ENCODE measurements at places on chromosomes 3 and 15.

DNA sequence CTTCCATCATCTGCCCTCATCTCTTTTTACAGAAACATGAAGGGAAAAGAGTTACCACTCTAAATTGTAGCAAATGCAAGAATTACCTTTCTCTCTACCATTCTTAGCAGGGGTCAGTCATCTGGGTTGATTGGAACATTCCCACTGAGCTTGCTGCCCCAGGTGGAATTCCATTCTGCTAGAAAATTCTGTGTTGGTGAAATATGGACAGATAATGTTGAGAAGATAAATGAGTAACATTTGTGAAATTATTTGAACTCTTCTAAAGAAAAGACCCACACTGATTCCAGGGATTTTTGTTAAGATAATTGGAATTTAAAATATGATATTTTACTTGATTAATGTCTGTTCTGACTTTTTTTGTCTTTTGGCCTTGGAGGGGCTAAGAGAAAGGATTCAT is 11.0 kb upstream of the CPA3 start:
- DNase-seq = no peak

GRCh38 chr15:94231723-94232468 is 535 bp downstream of the MCTP2 start:
- no peak for DNase-seq

GRCh38 chr3:177109688-177110330 is 87.5 kb downstream of the TBL1XR1 start:
- DNase-seq = no peak

DNA sequence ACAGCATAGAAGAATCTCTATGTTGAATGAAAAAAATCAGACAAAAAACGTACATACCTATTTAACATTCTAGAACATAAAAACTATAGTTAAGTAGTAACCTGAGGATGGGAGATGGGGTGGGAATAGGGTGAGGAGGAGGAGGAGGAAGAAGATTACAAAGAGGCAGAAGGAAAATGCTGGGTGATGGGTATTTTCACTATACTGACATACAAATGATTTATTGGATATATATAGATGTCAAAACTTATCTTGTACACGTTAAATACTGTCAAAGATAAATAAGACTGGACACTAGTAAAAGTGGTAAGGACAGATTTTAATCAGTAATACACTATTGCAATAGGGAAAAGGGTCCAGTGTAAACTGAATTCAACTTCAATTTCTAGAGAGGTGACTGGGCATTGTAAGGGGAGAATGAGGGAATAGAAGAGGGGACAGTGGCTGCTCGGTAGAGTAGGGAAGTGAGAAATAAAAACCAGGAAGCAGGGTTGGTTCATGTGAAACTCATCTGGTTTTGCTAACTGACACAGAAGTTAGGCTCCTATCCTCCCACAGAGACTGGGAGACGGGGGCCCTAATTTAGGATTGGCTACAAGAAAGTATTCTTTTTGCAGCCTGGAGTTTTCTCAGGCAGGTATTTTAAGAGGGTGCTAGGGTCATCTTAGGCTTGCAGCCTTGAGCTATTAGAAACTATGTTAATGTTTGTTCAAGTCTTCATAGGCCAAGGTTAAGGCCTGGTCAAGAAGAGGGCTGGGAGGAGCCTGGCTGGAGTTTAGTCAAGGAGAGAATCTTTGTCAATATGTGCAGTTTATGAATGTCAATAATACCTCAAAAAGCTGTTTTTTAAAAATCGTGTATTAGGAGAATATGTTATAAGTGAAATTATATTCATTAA is 15.0 kb upstream of the C15orf61 start:
- no peak for DNase-seq

GRCh38 chr15:84953136-84953535 is 28.5 kb upstream of the PDE8A start:
- no peak for DNase-seq

DNA sequence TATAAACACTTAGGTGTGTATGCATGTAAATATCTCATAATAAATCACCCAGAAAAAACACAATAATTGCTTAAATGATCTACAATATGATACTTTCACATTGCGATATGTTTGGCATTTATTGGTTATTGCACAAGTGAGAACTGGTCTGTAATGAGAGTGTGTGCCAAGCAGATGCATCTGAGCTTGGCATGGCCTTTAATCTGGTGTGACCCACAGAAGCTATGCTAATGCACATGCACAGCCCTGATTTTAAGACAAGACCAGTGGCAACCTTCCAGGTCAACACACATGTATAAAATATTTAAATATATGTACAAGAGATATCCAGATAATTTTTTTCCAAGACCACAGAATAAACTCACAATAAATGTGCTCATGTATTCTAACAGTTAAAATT is 42.7 kb downstream of the C2CD4A start:
- DNase-seq = no peak

DNA sequence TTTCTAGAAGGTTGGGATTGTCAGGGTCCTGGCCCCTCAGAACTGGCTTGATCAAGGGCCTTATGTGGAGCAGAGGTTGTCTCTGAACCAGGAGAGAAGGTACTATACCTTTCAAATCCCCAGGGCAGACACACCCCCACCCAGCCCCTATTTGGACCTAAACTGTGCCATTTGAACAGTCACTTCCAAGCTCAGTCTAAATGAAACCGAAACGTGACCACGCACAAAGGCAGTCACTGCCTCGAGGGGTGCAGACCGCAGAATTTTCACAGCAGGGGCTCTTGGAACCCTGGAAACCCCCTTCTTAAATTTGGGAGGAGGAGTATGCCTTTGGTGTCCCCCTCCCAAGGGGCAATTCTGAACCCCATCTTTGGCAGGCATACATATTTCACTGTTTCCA is 53.7 kb downstream of the GRIP2 start:
- DNase-seq = no peak

DNA sequence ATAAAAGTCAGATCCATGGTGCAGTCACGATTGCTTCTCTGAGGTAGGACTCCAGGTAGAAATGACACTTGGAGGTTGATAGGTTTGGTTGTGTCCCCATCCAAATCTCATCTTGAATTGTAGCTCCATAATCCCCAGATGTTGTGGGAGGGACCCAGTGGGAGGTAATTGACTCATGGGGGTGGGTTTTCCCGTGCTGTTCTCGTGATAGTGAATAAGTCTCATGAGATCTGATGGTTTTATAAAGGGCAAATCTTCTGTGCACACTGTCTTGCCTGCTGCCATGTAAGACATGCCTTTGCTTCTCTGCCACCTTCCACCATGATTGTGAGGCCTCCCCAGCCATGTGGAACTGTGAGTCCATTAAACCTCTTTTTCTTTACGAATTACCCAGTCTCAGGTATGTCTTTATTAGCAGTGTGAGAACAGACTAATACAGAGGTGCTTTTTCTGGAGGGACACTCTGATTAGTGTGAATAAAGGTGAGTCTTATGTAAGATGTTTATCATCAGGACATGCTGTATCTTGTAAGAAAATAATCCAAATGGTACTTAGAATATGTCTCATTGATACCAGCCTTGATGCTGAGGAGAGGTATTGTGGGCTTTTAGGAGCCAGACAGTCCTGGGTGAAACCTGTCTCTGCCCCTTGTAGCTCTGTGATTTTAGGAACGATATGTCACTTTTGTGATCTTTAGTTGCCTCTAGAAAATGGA is 43.0 kb downstream of the SLCO3A1 start:
- DNase-seq = no peak

GRCh38 chr3:16663854-16664712 is 58.9 kb upstream of the DAZL start:
- DNase-seq = no peak

GRCh38 chr15:100658895-100659294 is 56.5 kb downstream of the ASB7 start:
- DNase-seq = no peak

DNA sequence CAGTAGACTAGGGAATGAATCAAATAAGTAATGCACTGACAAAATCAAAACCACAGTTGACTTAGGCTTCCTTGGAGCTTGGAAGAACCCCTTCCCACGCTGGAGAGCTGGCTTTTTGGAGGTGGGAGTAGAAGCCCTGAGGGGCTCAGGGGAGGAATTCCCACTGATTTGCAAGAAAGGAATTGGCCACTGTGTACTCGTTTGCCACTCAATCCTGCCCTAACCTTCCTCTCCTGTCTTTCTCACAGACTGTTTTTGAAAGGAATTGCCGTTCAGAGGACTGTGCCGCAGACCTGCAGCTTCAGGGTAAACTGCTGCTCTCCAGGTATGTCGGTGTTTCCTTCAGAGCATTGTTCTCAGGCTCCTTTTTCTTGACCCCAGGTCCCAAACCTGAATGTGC is 208.2 kb upstream of the CTDSPL start:
- DNase-seq = no peak

- no peak for DNase-seq
Measured at GRCh38 chr3:166759736-166760513, 620.2 kb downstream of the ZBBX start.

DNA sequence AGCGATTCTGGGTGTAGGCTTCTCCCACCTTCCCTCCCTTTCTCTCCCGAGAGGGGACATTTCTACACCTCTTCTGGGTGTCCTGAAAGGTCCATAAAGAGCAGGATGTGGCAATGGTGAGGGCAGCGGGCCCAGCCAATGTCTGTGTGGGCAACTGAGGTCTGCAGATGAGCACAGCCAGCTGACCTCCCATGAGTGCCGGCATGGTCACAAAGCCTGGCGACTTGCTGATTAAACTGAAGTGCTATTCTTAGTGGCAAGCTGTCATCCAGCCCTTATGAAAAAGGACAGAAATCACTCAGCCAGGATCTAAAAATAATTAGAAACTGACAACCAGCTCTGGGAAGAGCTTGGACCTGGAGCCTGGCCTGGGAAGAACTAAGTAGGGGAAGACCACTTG is 124.3 kb upstream of the RGMA start:
- no peak for DNase-seq

DNA sequence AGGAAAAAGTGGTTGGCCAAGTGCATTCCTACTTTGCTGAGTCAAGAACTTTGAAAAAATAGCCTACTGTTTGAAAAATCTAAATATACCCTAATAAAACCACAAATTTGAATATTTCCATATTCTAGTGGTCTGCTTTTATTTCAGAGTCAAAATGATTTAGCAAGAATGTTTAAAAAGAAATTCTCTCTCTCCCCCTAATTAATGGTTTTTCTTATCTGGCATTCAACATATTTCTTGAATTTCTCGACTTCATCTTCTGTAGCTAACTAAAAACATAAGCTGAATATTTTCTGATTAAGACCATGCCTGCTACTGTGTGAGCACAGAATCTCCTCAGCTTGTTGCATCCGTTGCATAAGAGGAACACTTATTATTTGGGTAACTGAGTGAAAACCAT is 563.5 kb upstream of the TBL1XR1 start:
- no peak for DNase-seq

GRCh38 chr15:74776821-74777768 is 4.8 kb upstream of the CSK start:
- peak; percentile 67 for DNase-seq

DNA sequence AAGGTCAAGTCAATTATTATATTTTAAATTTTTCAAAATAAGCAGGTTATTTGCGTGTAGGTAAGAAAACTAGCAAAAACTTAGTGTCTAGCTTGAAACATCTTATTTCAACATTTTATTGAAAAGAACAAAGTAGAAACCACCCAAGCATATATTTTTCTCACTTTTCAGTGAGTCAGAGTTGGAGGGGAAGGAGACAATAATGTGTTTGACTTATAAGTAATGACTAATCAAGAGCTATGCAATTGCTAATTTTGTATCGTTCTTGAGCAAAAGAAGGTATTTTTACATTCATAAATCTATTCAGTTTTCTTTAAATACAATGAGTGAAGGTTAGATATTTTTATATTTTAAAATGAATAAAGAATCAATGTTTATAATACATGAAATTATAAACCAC is 54.4 kb upstream of the P2RY1 start:
- DNase-seq = no peak

DNA sequence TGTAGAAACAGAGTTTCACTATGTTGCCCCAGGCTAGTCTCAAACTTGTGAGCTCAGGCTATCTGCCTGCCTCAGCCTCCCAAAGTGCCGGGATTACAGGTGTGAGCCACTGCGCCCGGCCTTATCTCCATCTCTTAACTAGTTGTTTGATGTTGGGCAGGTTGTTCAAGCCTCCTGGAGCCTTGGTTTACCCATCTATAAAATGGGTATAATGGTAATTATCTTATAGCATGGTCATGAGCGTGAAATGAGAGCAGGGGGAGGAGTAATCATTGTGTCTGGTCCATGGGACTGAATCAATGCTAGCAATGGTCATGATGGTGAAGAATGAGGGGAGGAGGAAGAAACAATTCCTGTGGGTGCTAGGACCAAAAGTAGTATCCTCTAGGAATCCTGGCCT is 32.0 kb downstream of the SMAD3 start:
- DNase-seq = no peak

GRCh38 chr15:92091155-92091734 is 237.7 kb downstream of the SLCO3A1 start:
- DNase-seq = no peak

GRCh38 chr3:15933439-15934139 is 135.8 kb upstream of the ANKRD28 start:
- DNase-seq = no peak

DNA sequence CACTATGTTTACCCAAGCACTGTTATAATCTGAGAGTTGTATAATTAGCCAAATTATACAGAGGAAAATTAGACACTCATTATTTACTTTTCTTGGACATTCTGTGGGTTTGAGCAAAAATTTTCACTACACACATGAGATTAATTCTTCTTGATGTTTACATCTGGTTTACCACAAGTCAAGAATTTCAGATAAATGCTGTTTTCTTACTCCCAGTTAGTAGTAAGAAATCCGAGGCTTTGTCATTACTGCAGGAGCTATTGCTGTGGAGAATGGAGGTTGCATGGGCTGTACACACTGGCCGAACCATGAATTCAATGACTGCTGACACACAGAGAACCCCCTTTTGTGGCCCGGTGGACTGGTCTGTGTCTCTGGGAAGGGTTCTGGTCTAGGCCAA is 207.7 kb upstream of the CFAP20DC start:
- no peak for DNase-seq

- DNase-seq = no peak
Measured at GRCh38 chr15:40449275-40449674, 8.5 kb downstream of the BAHD1 start.

DNA sequence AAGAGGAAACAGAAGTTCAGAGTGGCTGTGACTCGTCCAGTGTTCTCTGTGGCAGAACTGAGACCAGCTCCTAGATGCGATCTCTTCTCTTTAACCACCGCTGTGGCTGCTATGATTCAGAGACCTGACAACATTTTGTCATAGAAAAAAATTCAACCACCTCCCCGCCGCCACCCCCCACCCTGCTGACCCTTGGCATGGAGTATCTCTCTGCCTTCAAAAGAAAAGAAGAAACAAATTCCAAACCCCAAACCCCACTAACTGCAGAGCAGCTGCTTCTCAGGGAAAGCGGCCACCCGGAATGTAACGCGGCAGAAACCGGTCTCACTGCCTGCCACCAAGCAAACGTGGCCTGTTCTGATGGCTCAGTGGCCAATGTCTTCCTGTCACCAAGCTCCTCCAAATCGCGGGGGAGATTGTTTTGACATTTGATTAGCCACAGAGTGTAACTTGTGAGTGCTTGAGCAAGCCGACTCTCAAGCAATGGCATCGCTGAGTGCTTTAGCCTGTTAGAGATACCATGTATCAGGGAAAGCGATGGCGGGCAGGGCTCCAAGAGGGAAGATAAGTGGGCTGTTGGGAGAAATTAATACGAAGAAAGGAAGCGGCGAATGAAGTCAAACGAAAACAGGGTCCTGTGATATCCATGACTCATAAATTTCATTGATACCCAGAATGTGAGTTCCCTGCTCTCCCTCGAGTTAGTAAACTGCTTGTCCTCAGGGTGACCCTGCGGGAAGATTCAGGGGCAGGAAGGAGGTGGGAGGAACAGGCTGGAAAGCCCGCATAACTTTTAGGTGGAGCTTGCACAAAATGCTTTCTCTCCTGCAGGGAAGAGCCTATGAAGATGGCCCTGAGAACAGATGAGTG is 44.8 kb upstream of the TLE3 start:
- no peak for DNase-seq

GRCh38 chr3:46990573-46991374 is 11.3 kb downstream of the NBEAL2 start:
- DNase-seq = no peak

Measured in hepatic stellate cell (primary cell).